Effector memory CD4-positive, alpha-beta T cell (primary cell): ENCODE measurements at places on chromosomes 1 and 21.

DNA sequence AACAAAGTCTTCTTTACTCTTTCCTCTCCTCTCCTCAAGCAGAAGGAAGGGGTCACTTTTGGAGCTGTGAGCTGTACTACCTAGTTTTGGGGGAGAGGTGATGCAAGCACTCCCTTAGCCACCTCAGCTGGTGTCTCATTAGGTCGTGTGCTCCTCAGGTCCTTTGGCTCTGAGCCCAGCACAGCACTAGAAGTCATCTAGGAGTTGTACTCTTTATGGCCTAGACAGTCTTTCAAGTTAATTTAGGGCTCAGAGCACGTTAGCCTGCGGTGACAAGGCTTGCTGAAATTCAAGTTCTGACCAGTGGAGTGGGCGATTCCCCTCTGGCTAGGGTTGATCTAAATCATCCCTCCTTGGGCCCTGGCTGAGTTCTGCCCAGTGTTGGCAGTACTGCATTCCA is 48.0 kb upstream of the WDR26 start:
- no peaks in the 10 kb centered on the region for H3K36me3 ChIP-seq
- DNase-seq: no peak
- no peak overlapping the region for H3K4me3 ChIP-seq
- H3K4me1 ChIP-seq: no peaks in the 10 kb centered on the region
- H3K27me3 ChIP-seq: no peaks in the 10 kb centered on the region

- no peaks in the 10 kb centered on the region for H3K36me3 ChIP-seq
- no peak for DNase-seq
- H3K27ac ChIP-seq: no peak overlapping the region
- H3K27me3 ChIP-seq: no peaks in the 10 kb centered on the region
These were observed 96.6 kb downstream of the FGGY start for GRCh38 chr1:59393211-59394180.

DNA sequence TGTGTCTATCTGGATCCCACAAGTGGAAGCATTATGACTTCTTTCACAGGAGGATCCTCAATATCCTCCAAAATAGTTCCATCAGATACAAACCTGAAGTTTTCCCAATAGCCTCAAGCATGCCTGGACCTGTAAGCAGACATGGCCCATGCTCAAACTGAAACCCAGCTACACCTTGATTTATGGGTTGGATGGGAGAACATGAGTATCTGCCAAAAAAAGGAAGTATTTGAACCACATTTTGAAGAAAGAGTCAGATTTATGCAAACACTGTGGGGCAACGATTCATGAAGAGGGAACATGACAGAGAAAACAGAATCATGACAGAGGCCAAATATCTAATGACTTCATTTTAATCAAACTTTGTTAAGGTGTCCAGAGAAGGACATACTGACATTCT is 351.0 kb upstream of the NFIA start:
- H3K36me3 ChIP-seq: no peaks in the 10 kb centered on the region
- no peak for DNase-seq
- H3K4me1 ChIP-seq: no peaks in the 10 kb centered on the region
- no peak overlapping the region for H3K4me3 ChIP-seq
- no peaks in the 10 kb centered on the region for H3K27me3 ChIP-seq
- H3K27ac ChIP-seq: no peak overlapping the region

- peak overlapping the region; percentile 78 for H3K4me3 ChIP-seq
- H3K36me3 ChIP-seq: no peaks in the 10 kb centered on the region
- peaks cover 60% of the 10 kb centered on the region for H3K4me1 ChIP-seq
- H3K27me3 ChIP-seq: no peaks in the 10 kb centered on the region
These were observed 859 bp downstream of the IFFO2 start for GRCh38 chr1:18955441-18956192.

DNA sequence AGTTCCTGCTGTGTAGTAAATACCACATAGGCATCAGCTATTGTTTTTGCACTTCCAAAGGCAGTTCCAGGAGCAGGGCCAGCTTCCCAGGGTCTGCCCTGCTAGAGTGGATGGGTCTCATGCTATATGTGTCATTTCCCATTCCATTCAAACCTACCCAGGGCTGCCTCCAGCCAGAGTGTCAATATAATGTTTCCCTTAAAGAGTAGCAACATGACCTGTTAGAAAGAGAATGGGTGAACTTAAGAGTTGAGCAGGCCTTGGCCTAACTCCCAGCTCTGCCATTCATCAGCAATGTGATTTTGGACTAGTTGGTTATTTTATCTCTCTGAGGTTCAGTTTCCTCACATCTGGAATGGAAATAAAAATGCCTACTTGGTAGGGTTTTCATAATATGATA is 44.9 kb downstream of the RAB3B start:
- no peak overlapping the region for H3K4me3 ChIP-seq
- H3K27ac ChIP-seq: no peak overlapping the region
- no peaks in the 10 kb centered on the region for H3K4me1 ChIP-seq
- no peak for DNase-seq
- H3K36me3 ChIP-seq: no peaks in the 10 kb centered on the region
- no peaks in the 10 kb centered on the region for H3K27me3 ChIP-seq

- H3K27me3 ChIP-seq: no peaks in the 10 kb centered on the region
- H3K36me3 ChIP-seq: no peaks in the 10 kb centered on the region
- no peaks in the 10 kb centered on the region for H3K4me1 ChIP-seq
- H3K4me3 ChIP-seq: peak overlapping the region; percentile 30
- no peak overlapping the region for H3K27ac ChIP-seq
- no peak for DNase-seq
These were observed 594.7 kb upstream of the CAMK1G start for GRCh38 chr1:208988811-208989222.
